ENCODE measurements at places on chromosomes 5 and 9.
A peak's percentile ranks its signal among the peaks of the same experiment; 100 is the strongest.

GRCh38 chr5:147713550-147714295 lies 68.8 kb downstream of the JAKMIP2 start:
- no peak for DNase-seq

DNA sequence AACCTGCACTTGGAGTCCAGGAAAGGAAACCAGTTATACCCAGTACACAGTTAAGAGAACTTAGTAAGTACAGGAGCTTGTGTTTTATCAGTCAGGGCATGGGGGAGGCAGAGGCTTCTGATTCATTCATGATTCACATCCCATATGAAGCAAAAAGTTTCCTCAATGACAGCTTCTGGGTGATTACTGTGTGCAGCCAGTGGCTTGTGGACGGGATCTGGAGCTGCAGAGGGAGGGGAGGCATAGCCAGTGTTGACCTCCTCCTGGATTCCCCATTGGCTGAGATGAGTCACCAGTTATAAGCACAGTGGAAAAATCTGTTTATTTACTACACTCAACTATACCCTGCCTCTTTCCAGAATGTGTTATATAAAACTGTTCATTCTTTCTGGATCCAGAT lies 17.7 kb downstream of the IL31RA start:
- DNase-seq: no peak

DNA sequence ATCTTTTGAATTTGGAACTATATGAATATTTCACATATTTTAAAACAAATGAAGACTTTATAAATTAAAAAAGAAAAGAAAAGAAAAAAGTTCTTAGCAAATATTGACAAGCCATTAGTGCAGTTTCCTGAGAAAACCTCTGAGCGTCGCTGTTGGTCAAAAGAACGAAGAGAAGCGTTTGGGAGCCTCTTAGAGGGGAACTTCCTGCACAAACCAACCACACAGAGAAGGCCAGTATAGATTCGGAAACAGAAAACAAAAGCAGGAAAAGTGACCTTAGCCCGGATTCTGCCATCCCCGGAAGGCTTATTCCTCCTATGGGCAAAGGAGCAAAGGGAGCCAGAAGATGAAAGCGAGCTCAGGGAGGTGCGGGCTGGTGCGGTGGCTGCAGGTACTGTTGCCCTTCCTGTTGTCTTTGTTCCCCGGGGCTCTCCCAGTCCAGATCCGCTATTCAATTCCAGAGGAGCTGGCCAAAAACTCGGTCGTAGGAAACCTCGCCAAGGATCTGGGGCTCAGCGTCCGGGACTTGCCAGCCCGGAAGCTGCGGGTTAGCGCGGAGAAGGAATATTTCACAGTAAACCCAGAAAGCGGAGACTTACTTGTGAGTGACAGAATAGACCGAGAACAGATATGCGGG lies at the start of gene PCDHGB2:
Gene PCDHGB2 (plus strand): TSS at position 205 of the 637 bp plus-strand sequence. CDS start 142 bp downstream, at position 347.
- DNase-seq: no peak

GRCh38 chr5:126490167-126490940 lies 67.1 kb downstream of the GRAMD2B start:
- DNase-seq: no peak

DNA sequence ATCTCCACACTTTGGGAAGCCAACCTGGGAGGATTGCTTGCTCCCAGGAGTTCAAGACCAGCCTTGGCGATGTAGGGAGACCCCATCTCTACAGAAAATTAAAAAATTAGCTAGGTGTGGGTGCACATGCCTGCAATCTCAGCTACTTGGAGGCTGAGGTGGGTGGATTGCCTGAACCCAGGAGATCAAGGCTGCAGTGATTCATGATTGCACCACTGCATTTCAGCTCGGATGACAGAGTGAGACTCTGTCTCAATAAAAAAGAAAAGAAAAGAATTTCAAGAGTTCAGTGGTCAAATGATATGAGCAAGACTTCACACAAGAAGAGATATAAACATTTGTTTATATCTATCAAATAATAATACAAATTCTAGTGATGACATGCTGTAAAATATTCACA lies 23.0 kb upstream of the MTAP start:
- no peak for DNase-seq

DNA sequence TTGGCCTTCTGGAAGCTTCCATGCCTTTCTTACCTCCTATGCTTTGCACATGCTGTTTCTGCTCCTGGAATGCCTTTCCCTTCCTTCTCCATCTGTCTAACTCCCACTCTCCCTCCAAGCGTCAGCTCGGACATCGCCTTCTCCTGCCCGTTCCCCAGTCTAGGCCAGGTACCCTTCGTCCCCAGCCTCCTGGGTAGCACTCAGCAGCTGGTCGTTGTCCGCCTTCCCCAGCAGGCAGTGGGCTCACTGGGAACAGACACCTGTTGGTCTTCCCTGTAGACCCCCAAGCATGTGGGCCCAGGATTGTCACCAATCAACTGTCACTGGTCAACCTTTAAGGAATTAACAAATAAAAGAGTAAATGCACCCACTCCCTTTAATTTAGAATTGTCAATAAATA lies 202.2 kb downstream of the RGS3 start:
- DNase-seq: no peak

DNA sequence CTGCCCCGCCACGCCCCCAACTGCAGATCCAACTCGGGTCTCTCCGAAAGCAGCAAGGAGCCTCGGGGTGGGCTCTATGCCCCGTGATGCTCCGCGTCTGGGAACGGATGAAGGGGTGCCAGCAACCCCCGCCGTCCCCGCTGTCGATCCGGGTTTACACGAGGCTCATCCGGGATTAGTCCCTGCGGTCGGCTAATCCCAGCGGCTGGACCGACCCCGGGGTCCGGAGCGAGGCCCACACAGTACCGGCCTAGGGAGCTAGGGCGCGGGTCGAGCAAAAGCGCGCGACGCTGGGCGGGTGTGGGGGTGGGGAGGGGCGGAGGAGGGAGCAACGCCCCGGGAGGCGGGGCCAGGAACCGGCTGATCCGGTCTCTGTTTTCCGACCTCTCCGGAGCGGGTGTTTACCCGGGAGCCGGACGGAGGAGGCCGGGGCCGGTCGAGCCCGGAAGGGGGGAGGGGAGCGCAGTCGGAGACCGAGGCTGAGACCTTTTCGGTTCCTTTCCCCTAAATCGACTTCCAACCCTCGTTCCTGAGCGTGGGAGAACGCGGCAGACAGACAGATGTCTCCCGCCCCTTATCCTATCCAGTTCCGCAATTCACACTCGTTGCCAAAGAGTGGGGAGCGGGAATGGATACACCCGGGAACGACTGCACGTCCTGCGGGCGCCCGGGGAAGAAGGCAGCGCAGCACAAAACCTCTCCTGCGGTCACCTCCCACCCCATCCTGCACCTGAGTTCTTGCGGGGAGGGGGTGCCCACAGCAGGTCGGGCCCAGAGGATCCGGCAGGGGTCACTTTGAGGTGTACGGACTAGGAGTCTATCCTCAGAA lies 28.6 kb downstream of the PCDH1 start:
- DNase-seq: peak; percentile 70

DNA sequence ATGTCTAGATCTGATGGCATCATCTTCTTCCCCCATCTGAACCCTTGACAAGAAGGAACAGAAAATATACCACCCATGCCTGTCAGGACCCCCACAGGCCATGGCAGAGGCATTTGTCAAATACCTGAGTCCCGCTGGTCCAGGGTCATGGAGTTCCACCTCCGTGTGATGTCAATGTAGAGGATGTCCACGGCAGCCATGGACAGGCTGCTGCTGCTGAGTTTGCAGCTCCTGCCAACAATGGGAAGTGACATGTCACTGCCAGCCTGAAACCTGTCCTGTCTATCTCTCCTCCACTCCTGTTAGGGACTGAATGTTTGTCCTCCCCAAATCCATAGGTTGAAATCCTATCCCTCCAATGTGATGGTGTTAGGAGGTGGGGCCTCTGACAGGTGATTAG lies 208.8 kb downstream of the DAB2IP start:
- no peak for DNase-seq

- DNase-seq: no peak
Measured at GRCh38 chr5:128241051-128241695, 157.6 kb downstream of the SLC12A2 start.

DNA sequence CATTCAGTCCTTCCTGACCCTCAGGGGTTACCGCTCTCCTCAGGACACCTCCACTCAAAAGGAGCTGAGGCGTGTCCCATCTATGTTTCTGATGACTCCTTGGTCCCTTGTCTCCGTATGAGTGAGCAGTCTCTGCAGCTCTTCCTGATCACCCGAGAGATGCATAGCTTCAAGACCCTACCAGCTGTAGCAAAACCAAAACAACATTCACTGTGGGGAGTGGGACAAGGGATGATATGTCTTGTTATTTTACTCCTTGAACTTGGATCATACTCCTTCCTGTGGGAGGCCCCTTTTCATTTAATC lies 14.4 kb downstream of the GLDC start:
- DNase-seq: no peak

GRCh38 chr5:73615085-73615484 lies 10.9 kb upstream of the ARHGEF28 start:
- no peak for DNase-seq

DNA sequence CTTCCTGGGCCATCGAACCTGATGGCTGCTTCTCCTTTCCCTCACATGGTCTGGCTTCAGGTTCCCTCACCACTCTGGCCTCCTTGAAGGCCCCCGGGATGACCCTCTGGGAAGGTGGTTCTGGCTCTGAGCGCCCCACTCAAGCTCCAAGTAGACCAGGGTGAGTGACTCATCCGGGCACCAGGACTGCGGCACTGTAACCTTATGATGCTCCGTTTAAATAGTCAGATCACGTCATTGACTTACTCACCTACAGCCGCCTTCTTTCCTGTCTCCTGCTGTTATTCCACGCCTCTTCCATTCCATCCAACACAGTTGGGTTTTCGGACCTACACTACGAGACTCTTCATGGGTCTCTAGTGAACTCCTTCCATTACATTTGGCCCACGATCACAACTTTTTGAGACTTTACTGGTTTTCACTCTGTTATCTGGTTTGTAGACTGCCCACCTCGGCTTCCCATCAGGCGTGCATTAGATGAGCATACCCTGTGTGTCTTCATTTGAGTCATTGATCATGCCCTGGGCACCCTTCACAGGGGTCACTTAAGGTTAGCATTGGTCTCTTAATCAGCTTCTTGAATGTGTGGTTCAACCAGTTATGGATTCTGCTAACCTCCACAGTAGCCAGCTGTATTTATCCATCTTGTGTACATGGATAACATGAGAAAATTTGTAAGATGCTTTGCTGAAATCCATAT lies 138.8 kb upstream of the LMX1B start:
- DNase-seq: no peak

- no peak for DNase-seq
Measured at GRCh38 chr5:97591781-97592180, 408.7 kb upstream of the RIOK2 start.

- no peak for DNase-seq
Measured at GRCh38 chr5:30100148-30100713, 1093.3 kb upstream of the CDH6 start.

GRCh38 chr5:175378444-175379028 lies 65.4 kb downstream of the DRD1 start:
- no peak for DNase-seq

GRCh38 chr5:683551-684481 lies 9.3 kb downstream of the TPPP start:
- DNase-seq: no peak

DNA sequence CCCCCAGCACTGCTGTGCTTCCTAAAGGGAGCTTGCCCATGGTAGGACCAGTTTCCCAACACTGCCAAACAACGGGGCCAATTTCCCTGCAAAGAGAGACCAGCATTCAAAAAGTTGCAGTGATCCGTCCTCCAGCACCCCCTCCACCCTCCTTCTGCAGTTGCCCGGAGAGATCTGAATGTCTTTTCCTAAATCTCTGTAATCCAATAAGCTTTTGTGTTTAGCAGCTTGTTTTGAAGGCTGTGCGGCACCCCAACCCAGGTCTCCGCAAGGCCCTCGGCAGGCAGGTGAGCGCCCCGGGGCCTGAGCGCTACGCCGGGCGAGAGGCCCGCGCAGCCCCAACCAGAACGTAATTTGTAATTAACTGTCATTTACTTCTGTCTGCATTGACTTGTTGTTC lies 366.9 kb upstream of the IRX2 start:
- DNase-seq: no peak

DNA sequence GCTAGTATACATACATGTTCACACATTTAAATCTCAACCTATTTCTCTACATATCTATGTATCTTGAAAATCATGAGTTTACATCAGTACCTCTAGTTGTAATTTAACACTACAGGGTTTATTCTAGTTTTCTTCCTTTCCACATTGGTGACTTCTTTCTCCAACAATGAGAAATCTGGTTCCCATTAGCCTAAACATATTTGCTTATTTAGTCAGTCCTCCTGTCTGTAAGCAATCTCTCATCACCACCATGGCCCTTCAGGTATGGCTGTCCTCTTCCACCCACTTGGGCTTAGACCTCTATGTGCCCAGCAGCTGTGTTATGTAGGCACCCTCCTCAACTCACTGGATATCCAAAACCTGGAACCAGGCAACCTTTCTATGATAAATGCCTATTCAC lies 8.0 kb upstream of the SPATA31D1 start:
- DNase-seq: no peak

GRCh38 chr5:57937025-57937424 lies 454.4 kb upstream of the ACTBL2 start:
- no peak for DNase-seq

DNA sequence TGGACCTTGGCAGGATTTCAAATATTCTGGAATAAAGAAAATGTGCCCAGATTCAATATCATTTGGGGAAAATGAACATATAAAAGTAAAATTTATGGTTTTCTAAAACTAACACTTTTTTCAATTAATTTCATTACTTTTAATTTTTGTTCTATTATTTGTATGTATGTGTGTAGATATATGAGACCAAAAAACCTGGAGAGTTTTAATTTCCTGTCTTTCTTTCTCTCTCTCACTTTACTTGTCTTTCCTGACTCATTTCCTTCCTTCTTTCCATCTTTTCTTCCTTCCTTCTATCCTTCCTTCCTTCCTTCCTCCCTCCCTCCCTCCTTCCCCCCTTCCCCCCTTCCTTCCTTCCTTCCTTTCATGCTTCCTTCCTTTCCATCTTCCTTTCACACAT lies 137.0 kb downstream of the NPR3 start:
- DNase-seq: no peak

- no peak for DNase-seq
Measured at GRCh38 chr5:158375531-158375930, 516.6 kb upstream of the CLINT1 start.

- DNase-seq: no peak
Measured at GRCh38 chr5:1702318-1702717, 97.3 kb downstream of the MRPL36 start.

GRCh38 chr5:90930756-90931431 lies 372.3 kb downstream of the ADGRV1 start:
- DNase-seq: no peak

GRCh38 chr5:7902201-7902600 lies 33.3 kb downstream of the MTRR start:
- no peak for DNase-seq

DNA sequence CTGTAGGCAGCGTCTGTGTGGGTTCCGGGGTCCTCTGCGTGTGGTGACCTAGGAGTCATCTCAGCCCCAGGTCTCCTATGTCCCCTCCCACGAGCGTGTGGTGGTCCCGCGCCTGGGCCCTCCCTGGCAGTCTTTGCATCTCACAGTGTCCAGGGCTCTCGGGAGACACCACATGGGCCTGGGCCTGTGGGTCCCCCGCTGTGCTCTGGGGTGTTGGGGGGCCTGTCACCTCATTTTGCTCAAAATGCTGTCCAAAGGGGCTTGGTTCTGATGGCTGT lies 27.1 kb downstream of the CEP72 start:
- no peak for DNase-seq

- DNase-seq: no peak
Measured at GRCh38 chr9:137672907-137673791, 54.3 kb downstream of the EHMT1 start.

Measured in amygdala (tissue), 56 donors.